Psoas muscle (tissue), 8 donors: ENCODE measurements at places on chromosomes 5 and 9. TPM values are rescaled to one million over a fixed set of nuclear protein-coding genes. Genes with fewer than 3 reads are reported as not detected.

DNA sequence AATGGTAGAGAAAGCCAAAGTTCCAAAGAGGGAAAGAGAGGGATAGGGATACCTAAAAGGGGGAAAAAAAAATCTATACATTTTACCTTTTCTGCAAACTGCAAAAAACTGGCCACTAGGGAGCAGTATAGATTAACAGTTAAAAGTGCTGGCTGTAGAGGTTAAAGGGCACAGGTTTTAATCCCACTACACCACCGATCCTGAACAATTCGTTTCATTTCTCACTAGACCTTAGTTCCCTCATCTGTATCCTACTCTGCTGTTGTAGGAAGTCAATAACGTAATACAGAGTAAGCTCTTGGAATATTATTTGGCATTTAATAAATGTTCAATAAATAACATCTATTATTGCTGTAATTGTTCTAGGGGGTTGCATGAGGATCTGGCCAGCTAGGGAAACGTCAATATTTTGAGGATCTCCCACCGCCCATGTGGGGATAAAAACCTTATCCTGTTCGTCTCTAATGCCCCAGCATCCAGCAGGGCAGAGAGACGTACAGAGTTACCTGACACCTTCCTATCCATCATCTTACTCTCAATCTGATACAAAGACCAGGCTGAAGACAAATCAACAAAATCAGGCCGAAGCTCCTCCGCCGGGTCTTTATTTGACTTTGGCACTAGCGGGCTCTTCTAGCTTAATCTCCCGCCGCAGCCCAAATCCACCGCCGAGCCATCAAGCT lies 757 bp downstream of the CDC26 start:
- no peak for DNase-seq

DNA sequence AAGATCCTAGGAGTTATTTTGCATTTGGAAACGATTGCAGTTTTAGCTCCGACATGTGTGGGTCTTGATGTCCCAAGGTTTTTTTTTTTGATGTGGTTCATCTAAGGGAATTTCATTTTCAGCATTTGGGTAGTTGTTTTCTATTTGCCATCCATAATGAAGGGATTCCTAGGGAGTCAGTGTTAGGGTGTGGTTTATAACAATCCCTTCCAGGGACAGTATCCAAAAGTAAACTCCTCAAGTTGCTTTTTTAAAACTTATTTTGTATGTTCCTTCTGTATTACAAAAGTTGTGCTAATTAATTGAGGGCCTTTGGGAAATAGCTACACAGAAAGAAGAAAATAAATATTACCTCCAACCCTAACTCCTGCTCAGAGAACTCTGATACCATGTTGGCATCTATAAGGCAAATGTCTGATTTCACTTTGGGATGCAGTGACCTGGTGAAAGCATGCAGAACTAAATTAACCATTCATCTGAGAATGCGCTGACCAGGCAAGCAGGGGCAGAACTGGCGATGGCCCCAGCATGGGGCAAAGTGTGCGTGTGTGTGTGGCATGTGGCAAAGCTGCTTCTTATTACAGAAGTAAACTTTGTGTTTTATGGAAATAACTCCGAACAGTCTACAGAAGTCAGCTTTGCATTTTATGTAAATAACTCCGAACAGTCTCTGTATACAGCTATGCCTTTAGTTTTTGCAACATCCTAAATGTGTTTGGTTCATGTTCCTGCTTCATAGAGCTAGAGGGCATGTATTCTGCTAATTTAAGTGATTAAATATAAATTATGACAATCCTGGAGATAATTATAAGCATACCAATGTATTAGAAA lies 237.2 kb downstream of the TRPM3 start:
- no peak for DNase-seq

GRCh38 chr5:145536133-145536532 lies 299.0 kb downstream of the PRELID2 start:
- no peak for DNase-seq

ADGRD2 gene
- total RNA-seq = not detected

DNA sequence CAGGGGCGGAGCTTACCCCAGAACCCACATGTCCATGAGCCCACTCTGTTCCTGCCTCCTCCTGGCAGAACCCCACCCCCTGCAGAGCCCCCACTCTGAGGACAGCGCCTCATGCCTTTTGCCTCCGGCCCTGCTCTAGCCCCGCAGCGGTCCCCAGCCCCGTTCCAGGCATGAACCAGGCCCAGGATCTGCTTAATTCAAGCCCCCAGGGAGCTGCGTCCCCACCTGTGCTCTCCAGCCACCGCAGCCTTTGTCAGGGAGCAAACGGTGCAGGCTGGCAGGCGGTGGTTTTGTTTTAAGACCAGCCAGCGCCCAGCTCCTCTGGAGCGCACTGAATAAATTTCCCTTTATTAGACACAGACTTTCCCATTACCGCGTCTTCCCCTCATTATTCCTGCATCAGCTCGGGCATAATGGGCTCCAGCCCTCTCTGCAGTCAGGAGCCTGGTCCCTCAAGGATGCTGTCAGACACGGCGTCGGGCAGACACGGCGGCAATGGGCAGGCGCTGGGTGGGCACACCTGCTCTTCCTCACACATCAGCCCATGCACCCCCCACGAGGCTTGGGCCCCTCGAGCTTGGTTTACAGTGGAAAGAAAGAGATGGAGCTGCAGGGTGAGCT lies 137.6 kb downstream of the OLFM1 start:
- peak; percentile 32 for DNase-seq

DNA sequence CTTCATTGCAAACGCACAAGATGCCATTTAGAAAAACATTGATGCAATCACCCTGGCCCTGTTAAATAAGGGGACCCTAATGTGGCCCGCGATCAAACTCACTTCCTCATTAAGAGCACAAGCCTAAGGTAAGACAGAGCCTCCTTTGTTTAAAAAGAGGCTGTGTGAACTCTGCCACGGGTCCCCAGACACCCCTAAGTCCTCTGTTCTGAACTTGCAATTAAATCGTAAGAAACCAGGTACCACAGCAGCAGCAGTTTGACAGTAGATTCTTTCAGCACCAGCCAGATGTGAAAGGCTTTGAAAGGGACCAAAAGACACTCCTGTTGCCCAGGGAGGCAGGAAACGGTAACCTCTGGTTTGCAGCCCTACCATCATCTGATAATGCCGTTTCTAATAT lies 346.3 kb downstream of the TMEM167A start:
- DNase-seq = no peak

GRCh38 chr9:109811876-109812275 lies 31.9 kb downstream of the PALM2AKAP2 start:
- no peak for DNase-seq
